ENCODE measurements at places on chromosomes 4 and X.
A peak's percentile ranks its signal among the peaks of the same experiment; 100 is the strongest.

GRCh38 chr4:87045659-87046058, 110.8 kb downstream of the AFF1 start:
- no peak for DNase-seq

DNA sequence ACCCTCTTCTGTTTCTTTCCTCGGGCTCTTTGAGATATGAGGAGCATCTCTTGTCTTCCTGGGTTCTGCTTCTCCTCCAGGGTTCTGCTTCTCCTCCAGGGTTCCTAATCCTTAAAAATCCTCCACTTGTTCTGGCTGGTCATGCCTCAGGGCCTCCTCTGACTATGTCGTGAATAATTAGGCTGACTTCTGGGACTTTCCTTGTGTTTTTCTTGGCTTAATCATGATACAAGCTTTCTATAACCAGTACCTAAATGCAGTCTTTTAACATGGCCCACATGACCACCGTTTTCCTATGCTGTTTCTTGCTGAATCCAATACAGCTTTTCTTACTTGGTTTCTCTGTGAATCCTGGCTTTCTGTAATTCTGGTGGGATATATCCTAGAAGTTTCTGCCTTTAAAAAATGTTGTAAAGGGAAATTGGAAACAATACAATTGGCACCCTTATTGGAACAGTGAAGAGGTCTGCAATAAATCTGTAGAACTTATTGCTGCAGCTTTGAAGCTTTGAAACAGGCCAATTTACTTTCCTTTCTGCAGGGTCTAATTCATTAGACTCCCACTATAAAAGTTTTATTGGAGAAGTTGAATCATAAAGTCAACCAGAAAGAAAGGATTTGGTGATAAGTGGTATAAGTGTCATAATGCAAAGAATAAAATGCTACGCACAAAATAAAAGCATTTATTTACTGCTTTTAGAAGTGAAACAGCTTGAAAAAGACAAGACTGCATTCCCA, 213.1 kb downstream of the UGT8 start:
- DNase-seq: no peak

DNA sequence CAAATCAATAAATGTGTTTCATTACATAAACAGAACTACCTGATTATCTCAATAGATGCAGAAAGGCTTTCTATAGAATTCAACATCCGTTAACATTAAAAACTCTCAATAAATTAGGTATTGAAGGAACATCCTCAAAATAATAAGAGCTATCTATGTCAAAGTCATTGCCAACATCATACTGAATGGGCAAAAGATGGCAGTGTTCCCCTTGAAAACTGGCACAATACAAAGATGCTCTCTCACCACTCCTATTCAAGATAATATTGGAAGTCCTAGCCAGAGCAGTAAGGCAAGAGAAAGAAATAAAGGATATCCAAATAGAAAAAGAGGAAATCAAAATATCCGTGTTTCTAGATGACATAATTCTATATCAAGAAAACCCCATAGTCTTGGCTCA, 466.4 kb downstream of the MAGEE1 start:
- no peak for DNase-seq

DNA sequence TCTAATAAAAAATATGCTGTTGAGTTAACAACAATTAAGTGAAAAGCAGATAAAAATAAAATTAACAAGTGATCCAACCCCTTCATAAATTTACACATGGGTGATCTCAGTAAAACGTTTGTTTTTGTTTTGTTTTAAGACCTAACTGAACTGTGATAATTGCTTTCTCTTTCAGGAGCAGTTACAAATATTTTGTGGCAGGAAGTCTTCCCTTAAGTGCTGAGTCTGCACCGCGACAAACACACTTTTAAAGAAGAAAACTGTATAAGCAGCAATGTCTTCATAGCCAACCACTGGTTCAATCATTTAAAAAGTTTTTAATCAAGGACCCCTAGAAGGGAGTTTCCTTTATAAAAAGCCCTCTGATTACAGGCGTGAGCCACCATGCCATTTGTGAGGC, 53.7 kb upstream of the NFKB1 start:
- DNase-seq: no peak

GRCh38 chrX:139831017-139831416, 101.8 kb downstream of the ATP11C start:
- DNase-seq: no peak

DNA sequence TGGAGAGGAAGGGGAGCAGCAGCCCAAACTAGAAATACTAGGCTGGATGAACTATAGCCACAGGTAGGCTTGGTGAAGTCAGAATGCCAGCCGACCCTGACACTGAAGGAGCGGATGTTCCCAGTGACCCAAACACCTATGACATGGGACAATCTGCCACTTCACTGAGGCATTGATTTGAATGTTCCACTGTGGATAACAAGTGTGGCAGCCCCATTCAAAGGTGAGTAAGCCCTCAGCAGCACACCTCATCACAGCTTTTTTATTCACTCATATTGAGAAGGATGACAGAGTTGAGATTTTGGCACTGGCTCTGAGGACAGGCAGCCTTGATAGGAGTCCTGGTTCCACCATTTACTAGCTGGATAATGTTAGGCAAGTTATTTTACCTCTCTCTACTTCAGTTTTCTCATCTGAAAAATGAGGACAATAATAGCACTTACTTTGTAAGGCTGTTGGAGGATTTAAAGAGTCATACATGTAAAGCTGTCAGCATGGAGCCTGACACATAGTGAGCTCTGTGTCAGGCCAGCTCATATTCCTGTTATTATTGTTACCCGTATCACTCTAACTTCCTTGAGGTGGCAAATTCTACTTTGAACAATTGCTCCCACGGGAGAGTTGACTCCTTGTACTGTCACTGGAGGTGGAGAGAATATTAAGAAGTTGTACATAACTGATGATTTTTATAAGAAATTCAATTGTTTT, 114.6 kb downstream of the RASL11B start:
- DNase-seq: no peak

DNA sequence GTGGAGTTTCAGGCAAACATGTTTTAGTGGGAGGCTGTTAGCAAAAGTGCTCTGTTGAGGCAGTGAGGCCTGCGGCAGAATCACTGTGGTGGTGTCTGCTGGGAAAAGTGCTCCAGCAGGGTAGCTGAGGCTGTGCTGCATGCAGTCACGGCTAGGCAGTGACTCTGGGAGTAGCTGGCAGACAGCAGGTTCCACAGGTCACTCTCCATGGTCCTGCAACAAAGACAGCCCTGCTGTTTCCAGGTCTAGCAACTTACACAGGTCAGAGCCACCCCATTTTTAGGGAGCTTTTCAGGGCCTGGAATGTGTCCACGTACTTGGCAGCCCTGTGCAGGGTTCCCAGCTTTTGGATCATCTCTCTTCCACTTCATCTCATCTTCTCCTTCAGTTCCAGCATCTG, 184.3 kb downstream of the NAA11 start:
- DNase-seq: peak; percentile 44

DNA sequence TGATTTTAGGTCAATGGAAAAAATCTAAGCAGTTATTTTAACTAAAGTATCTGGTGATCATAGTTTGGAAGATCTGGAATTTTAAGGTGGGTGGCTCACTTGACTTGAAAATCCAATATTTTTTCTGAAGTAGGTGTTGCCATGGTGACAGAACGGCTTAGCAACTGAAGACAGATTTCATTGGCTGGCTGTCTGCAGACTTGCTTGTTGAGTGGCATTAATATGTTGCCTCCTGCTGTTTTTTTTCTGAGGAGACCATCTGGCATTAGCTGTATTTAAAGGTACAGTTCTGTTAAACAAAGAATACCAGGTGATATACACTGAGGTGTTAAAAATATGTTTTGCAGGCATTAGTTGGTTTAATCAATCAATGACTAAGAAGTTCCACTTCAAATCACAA, 19.8 kb downstream of the CPE start:
- DNase-seq: no peak

DNA sequence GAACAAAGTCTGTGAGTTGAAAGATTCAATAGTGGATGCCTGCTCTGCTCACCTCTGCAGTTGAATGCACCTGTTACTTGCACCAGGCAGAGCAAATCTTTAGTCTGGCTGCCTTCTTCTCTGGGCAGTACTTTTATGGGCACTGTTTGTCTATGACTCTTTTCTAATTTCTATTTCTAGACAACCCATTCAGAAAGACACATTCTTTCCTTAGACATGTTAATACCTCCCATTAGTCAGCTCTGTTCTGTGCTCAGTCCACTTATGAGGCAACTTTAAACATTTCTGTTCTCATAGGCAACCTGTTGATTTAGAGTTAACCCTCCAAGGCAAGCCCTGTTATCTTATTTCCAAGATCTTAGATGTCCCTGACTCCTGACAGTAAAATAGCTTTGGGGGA, 108.9 kb downstream of the SYNPO2 start:
- DNase-seq: no peak

- DNase-seq: no peak
These were observed 4.4 kb downstream of the RBPJ start for GRCh38 chr4:26325191-26325590.

- DNase-seq: no peak
These were observed 19.7 kb upstream of the GPM6B start for GRCh38 chrX:13836575-13836974.

DNA sequence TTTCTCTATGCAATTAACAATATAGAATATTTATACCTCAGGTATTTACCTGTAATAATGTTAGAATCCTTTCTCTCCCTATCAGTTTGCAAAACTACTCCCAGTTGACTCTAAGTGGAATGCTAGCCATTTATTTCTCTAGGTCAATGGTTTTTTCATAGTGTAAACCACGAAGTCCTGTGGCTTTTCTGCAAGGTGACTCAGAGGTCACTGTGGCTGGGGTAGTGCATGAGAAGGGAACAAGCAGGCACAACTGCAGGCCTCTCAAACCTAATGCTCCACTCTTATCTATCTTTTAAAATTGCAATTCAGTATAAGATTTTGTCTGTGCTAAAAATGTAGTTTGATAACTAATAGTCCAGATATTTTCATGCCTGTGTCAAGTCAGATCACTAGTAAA, 159.4 kb downstream of the ANTXR2 start:
- DNase-seq: no peak

GRCh38 chrX:106710771-106711170, 15.7 kb upstream of the RNF128 start:
- DNase-seq: no peak

DNA sequence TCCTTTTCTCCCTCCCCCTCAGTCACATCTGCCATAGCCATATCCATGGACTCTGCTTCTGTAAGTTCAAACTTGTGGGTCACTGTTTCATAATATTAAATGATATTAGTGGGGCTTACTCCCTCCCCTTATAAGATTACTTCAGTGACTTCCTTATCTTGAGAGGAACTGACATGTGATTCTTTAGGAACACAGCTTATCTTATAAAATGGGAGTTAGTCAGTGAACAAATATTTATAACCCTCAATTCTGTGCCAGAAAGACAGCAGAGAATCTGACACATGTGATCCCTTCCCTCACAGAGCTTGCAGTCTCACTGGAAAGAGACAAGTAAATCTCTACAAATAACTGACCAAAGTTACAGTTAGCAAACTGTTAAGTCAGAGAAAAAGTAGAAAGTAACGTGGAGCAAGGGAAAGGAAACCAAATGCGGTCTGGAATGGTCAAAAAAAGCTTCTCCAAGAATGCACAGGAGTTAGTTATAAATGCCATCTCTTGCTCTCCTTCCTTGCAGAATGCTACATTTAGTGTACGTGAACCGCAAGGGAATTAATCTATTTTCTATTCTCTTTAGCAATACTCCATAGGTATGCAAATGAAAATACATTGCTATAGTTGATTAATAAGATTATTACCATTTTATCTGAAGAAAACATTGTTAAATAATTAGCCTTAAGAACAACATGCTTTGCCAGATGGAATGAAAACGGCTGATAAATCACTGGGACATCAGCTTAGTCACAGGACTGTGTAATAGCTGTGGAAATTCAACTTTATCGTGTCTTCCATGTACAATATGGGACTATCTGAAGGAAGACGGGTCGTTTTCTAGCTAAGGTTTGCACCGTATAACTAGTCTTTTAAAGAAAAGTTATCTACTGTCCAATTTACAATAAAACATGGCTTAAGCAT, 29.0 kb downstream of the SGMS2 start:
- no peak for DNase-seq

GRCh38 chr4:21641696-21642095, 306.9 kb downstream of the KCNIP4 start:
- DNase-seq: no peak

DNA sequence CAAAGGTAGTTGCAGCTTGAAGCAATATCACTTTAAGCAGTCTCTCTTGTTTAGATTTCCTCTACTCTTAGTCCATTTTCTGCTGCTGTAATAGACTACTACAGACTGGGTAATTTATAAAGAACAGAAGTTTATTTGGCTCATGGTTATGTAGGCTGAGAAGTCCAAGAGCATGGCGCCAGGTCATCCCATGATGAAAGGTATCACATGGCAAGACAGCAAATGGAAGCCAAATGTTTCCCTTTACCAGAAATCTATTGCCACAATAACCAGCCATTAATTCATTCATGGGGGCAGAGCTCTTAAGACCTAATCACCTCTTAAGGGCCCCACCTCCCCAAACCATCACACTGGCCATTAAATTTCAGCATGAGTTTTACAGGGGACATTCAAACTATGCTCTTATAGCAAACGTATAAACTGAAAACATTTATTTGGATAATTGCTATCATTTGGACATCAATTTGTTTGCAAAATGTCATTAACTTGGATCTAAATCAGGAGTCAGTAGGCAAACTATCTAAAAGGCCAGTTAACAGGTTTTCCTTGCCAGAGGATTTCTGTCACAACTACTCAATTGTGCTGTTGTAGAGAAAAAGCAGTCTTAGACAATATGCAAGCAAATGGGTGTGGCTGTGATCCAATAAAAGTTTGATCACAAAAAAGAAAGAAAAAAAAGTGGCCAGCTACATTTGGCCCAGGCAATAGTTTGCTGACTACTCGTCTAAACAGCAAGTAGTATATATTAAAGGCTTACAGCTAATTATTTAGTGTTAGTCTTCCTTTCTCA, 75.7 kb upstream of the GUCY1A1 start:
- no peak for DNase-seq

- no peak for DNase-seq
These were observed 183.5 kb downstream of the ZC4H2 start for GRCh38 chrX:64792598-64793337.

- DNase-seq: no peak
These were observed 147.7 kb upstream of the TBL1X start for GRCh38 chrX:9317176-9317575.

- no peak for DNase-seq
These were observed 18.0 kb upstream of the FRYL start for GRCh38 chr4:48798117-48798516.

GRCh38 chr4:112403101-112403945, 106.2 kb downstream of the ALPK1 start:
- no peak for DNase-seq

DNA sequence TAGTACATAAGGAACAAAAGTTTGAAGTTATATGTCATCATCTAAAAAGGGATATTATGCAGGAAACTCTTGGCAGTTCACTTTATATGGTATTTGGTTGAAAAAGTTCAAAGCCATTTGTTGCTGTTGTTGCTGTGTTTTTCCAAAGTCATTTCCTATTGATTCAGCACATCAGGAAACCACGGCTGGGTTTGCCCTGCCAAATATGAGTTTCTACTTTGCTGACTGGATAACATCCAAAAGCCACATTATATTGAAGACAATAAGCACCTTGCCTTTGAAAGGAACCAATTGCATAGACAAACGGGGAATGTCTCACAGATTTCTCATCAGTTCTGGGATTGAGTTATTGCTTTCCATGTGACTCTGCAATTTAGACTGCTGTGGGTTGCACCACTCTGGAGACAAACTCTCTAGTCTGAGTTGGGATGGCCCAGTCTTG, 206.1 kb downstream of the SLC39A8 start:
- DNase-seq: no peak

GRCh38 chrX:130788786-130789581, 114.0 kb downstream of the ENOX2 start:
- DNase-seq: no peak

- no peak for DNase-seq
These were observed 115.8 kb upstream of the SHISA3 start for GRCh38 chr4:42281324-42282020.
